ENCODE measurements at places on chromosomes 16 and 17. TPM values are rescaled to one million over a fixed set of nuclear protein-coding genes. Genes with fewer than 3 reads are reported as not detected.

DNA sequence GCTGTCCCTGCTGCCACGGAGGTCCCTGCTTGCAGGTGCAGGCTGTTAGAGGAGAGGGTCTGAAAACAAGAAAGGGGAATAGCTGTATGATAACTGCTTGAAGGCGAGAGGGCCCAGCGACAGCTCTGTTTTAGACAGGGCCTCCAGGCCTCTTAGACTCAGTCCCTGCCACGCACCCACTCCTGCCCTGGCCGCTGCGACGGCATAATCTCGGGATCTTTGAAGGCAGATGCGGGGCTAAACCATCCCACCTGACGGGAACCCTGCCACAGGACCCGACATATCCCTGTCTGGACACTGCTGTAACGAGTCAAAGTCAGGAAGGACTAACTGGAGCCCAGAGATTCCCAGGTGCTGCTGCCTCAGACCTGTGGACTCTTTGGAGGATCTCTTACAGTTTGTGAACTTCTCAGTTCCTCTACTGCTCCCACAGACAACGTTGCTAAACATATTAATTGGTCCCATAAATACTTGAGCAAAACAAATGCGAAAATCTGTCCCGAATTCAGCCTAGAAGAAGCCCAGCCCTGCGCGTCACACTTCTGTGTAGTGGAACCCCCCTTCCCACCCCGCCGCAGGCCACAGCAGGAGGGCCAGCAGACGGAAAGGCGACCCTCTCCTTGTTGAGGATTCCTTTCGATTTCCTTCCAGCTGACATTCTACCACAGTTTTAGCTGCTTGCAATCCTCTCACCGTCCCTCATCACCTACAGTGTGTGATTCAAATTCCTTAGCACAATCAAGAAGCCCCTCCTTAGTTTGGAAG, 998 bp upstream of the TMEM11 start:
- H3K4me1 ChIP-seq = peaks cover 51% of the 10 kb centered on the region
- no peaks in the 10 kb centered on the region for H3K27me3 ChIP-seq
- no peak for DNase-seq
- peak overlapping the region; percentile 98 for H3K4me3 ChIP-seq
- peak overlapping the region; percentile 84 for H3K27ac ChIP-seq

- DNase-seq = no peak
- H3K27ac ChIP-seq = no peak overlapping the region
- H3K36me3 ChIP-seq = no peaks in the 10 kb centered on the region
- no peaks in the 10 kb centered on the region for H3K27me3 ChIP-seq
These were observed 33.1 kb downstream of the LGALS9 start for GRCh38 chr17:27663936-27664605.

The RNF157 gene
- total RNA-seq = 29.3 TPM

DNA sequence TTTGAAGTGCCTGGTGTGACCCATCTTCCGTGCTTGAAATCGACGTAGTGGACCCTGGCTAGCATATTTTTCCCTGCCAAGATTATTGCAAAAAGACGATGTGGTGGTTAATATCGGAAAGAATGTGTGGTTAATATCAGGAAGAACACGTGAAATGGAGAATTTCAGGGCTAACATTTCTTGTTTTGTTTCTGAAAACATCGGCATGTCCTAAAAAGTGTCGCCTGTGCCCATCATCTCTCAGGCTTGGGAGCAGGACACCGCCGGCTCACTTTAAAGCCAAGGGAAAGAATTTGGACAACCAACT, 345 bp upstream of the DCXR start:
- no peaks in the 10 kb centered on the region for H3K27me3 ChIP-seq
- no peak overlapping the region for H3K4me3 ChIP-seq
- no peaks in the 10 kb centered on the region for H3K36me3 ChIP-seq
- no peak for DNase-seq
- peaks cover 30% of the 10 kb centered on the region for H3K4me1 ChIP-seq
- H3K27ac ChIP-seq = peak overlapping the region; percentile 98

DNA sequence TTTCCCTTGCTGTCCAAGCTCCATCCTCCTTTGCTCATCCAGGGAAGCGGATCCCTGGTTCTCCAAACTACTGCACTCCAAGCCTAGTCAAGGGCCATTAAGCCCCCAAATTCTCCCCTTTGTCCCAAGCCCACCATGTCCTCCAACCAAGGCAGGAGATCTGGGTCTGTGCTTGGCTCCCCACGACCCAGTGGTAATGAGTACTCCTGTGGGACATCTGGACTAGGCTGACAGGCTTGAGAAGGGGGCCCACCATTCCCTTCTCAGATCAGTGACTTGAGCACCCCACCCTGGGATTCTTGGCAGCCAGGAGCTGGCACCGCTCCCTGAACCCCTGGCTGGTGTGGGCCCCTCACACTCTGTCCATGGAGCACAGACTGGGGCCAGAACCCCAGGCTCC, 17.1 kb downstream of the OSBPL7 start:
- H3K4me3 ChIP-seq = no peak overlapping the region
- peaks cover 11% of the 10 kb centered on the region for H3K4me1 ChIP-seq
- no peak overlapping the region for H3K27ac ChIP-seq
- no peaks in the 10 kb centered on the region for H3K36me3 ChIP-seq
- no peaks in the 10 kb centered on the region for H3K27me3 ChIP-seq
- no peak for DNase-seq

DNA sequence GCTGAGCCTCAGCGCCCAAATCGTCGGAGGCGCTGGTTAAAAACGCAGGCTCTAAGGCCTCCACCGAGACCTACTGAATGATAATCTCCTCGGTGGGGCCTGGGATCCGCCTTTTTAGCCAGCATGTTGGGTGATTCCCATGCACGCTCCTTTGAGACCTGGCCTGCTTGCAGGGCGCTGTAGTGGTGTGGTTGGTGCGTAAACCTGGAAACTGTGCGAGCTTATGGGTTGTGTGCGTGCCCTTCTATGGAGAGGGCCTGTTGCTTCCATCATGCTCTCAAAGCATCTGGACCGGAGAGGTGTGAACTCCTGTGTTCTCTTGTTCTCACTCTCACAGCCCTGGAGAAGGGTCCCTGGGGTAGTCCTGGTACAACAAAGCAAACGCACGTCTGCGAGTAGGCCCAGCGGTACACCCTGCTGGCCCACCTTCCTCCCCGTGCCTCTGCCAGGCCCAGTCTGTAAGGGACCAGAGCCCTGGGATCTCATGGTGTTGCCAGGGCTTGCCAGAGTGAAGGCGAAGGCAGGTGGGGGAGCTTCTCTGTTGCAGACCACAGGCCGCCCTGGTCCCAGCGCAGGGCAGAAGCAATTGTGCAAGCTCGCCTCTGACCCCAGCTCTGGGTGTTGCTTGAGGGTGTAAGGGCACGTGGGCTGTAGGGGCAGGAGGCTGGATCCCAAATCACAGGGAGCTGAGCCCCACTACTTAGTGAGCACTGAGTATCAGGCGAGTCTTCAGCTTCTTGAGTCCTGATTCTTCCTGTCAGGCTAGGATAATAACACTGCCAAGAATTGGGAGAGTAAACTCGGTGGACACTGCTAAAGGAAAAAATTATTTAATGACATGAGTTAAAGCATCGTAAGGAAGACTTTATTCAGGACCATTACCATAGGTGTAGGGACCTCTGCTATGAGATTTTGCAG, 879 bp upstream of the LRRC75A start:
- H3K27ac ChIP-seq = no peak overlapping the region
- peaks cover 24% of the 10 kb centered on the region for H3K4me1 ChIP-seq
- H3K27me3 ChIP-seq = no peaks in the 10 kb centered on the region
- H3K36me3 ChIP-seq = no peaks in the 10 kb centered on the region
- no peak for DNase-seq

The GCGR gene
- 5.3 TPM for total RNA-seq

DNA sequence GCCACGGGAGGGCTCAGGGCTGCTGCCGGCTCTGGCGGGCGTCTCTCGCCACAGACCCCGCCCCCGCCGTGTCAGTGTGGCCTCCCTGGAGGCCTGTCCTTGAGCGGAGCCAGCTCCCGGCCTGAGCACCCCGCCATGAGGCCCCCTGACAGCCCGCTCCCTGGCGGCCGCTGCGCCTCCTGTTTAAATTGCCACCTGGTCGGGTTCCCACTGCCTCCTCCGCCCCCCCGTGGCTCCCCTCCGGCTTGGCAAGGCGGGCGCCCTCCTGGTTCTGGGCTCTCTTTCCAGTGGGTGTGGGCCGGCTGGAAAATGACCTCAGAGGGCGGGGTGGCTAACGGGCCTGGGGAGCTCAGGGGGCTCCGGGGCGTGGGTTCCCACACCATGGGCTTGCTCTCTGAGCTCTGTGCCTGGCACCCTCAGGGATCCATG, 42.1 kb upstream of the SSTR5 start:
- no peak overlapping the region for H3K4me3 ChIP-seq
- peak; percentile 89 for DNase-seq
- no peak overlapping the region for H3K27ac ChIP-seq
- no peaks in the 10 kb centered on the region for H3K36me3 ChIP-seq
- no peaks in the 10 kb centered on the region for H3K27me3 ChIP-seq
- H3K4me1 ChIP-seq = peaks cover 9% of the 10 kb centered on the region

DNA sequence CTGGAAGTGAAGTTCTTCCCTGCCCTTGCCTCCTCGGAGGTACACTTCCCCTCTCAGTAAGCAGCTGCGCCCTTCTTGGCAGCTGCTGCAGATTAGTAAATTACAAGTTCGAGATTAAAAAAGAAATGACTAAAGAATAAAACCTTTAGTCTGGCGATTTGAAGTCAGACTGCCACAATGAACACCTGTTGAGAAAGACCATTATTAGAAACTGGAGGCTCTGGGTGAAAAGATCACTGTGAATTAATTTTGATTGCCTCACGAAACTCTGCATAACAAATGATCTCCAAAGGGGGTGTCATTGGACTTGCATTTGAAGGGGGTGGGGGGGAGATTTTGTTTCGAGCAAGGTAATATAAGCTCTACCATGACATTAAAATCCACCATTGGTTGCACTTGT, 39.3 kb downstream of the SALL1 start:
- no peaks in the 10 kb centered on the region for H3K27me3 ChIP-seq
- no peaks in the 10 kb centered on the region for H3K36me3 ChIP-seq
- DNase-seq = no peak

DNA sequence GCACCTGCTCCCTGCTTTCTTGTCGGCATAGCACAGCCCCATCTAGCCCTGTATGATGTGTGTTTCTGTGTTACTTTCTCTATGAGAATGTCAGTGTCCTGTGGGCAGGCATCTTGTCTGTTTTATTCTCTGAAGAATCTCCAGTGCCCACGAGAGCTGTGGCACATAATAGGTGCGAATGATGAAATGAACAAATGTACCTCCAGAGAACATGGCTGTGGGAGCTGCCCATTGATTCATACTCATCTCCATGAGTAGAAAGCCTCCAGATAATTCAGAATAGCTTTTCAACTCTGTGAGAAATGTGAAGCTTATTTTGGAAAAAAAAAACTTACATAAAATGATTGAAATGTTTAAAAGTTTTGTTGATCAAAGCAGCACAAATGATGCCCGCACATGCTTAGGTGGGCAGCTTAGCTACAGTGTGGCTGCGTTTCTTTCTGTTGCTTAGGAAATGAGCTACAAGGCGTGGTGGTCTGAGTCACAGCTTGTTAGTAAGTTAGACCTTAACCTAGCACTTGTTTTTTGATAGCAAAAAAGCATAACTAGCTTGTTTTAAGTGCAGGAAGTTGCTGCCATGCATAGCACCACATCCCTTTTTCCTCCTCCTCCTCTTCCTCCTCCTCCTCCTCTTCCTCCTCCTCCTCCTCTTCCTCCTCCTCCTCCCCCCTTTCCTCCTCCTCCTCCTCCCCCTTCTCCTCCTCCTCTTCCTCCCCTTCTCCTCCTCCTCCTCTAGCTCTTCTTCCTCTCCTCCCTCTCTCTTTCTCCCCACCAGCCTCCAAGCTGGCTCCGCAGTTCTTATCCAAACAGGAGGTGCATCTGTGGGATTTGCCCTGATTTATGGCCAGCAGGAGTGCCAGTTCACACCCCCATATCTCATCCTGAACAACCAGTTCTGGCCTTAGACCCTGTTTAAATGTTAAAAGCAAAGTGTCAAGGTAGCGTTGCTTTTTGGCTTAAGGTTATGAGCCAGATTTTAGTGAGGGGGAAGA, 221.5 kb downstream of the IRF8 start:
- H3K4me3 ChIP-seq = no peak overlapping the region
- H3K27ac ChIP-seq = no peak overlapping the region
- H3K27me3 ChIP-seq = no peaks in the 10 kb centered on the region
- peaks cover 9% of the 10 kb centered on the region for H3K4me1 ChIP-seq
- no peaks in the 10 kb centered on the region for H3K36me3 ChIP-seq

GRCh38 chr17:7583253-7584109, at the start of gene MPDU1:
MPDU1 (plus strand) TSS chr17:7583852; CDS start chr17:7583863, 11 bp downstream.
- H3K4me3 ChIP-seq = peak within 1 kb of the TSS; percentile 71
- peak; percentile 97 for DNase-seq
- no peaks in the 10 kb centered on the region for H3K27me3 ChIP-seq
- H3K36me3 ChIP-seq = peaks cover 5% of the 10 kb centered on the region
- H3K27ac ChIP-seq = peak within 1 kb of the TSS; percentile 96
- peaks cover 49% of the 10 kb centered on the region for H3K4me1 ChIP-seq

GRCh38 chr17:7144213-7144612, 29.6 kb upstream of the ASGR2 start:
- no peaks in the 10 kb centered on the region for H3K27me3 ChIP-seq
- peaks cover 4% of the 10 kb centered on the region for H3K4me1 ChIP-seq
- no peak overlapping the region for H3K27ac ChIP-seq

DNA sequence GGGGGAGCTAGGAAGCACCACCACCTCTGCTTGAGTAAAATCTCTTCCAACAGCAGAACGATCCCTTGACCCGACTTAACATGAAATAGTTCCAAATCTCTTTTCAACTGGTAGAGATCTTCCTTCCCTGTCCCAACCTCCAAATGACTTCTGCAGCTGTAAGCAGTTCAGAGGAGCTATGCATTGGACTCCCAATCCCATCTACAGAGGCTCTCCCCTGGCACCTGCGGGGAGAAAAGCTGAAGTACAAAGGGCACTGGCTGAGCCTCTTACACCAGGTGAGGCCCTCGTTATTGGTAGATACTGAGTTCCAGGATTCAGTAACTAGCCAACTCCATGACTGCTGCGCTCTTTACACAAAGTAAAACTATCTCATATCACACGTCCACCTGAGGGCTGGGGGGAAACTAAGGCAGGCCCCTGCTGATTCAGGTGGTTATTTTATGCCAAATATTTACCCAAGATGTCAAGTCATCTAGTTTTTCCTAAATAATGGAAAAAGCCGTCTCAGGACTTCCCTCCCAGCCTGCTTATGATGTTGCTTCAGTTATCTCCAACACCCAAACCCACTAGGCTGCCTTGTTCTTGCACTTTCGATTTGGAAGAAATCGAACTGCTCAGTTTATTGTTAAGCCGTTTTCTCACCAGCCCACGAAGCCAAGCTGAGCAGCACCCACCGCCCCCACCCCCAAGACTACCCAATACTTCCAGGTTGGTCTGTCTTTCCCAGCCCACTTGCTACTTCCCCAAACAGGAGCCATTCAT, 3.2 kb downstream of the ACTG1 start:
- no peaks in the 10 kb centered on the region for H3K27me3 ChIP-seq
- peaks cover 9% of the 10 kb centered on the region for H3K36me3 ChIP-seq
- peak; percentile 50 for DNase-seq
- H3K27ac ChIP-seq = peak overlapping the region; percentile 100
- H3K4me1 ChIP-seq = peaks cover 32% of the 10 kb centered on the region
- H3K4me3 ChIP-seq = peak overlapping the region; percentile 90

DNA sequence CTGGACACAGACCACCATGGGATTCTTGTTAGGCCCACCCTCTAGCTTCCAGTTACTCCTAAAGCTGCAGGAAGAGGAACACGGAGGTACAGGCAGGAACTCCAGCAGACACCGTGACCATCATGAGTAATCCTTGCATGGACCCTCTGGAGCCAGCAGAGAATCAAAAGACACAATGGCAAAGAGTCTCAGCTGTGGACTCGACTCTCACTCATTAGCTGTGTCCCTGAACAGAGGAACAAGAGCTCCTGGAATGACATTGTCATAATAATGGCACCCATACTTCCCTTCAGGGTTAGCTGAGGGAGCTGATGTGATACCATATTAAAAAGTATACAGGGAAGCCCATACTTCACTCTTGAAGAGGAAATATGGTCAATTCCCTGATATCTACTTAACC, 176.3 kb upstream of the ASIC2 start:
- no peak for DNase-seq
- H3K27ac ChIP-seq = no peak overlapping the region
- no peaks in the 10 kb centered on the region for H3K36me3 ChIP-seq
- no peaks in the 10 kb centered on the region for H3K27me3 ChIP-seq

All from body of pancreas (tissue), 4 donors.